Hematopoietic multipotent progenitor cell treated with erythropoietin and hydrocortisone succinate and interleukin-3 and kit ligand, for 17 days (in vitro differentiated cells): ENCODE measurements at places on chromosomes 7 and 10.

GRCh38 chr7:131288450-131288849 lies 39.2 kb upstream of the MKLN1 start:
- peak; percentile 43 for DNase-seq

GRCh38 chr10:119281581-119282071 lies 74.3 kb downstream of the GRK5 start:
- DNase-seq = no peak

DNA sequence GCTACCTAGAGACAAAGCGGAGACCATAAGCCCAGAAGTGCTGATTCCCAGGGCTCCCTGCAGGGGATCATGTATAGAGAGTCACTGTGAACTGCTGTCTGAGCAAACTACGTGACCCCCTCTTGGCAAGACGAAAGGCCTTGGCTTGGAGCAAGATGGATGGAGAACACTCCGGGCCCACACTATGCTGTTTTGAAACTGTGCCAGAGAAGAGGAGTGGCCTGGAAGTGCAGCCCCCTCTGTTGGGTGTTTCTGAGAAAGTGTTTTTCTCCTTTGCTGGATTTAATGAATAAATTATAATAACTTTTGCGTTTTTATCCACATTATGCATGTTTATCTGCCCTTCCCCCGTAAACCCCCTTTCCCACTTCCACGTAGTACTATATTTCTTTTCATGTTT lies 639.3 kb upstream of the GALNT17 start:
- no peak for DNase-seq

- no peak for DNase-seq
Observed at GRCh38 chr7:106139265-106140251, 27.4 kb upstream of the SYPL1 start.

GRCh38 chr10:43702213-43702935 lies 53.7 kb upstream of the ZNF32 start:
- no peak for DNase-seq

- DNase-seq = no peak
Observed at GRCh38 chr10:91665842-91666241, 33.0 kb upstream of the PPP1R3C start.

DNA sequence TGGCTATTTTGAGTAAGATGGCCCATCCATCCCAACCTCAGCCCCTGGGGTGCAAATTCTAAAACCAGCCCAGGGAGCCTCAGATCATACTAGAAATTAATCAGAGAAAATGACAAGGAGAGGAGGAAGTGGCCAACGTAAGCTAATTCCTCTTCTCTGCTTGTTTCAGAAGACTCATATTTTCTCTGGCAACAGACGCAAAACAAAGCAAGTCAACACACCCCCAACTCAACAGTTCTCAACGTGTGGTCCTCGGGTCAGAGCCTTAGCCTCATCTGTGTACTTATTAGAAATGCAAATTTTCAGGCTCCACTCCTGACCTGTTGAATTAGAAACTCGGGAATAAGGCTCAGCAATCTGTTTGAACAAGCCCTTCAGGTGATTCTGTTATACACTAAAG lies 413.9 kb upstream of the AUTS2 start:
- DNase-seq = no peak

- no peak for DNase-seq
Observed at GRCh38 chr10:99782447-99783286, at the start of gene ABCC2. ABCC2 (plus strand) TSS chr10:99782640; CDS start chr10:99782845, 205 bp downstream.

- DNase-seq = no peak
Observed at GRCh38 chr10:72329290-72330068, 25.2 kb downstream of the DNAJB12 start.

GRCh38 chr7:92631067-92631849 lies 41.1 kb upstream of the FAM133B start:
- DNase-seq = no peak
